ENCODE measurements at places on chromosomes 5 and 9. TPM values are rescaled to one million over a fixed set of nuclear protein-coding genes. Genes with fewer than 3 reads are reported as not detected.
A peak's percentile ranks its signal among the peaks of the same experiment; 100 is the strongest.

DNA sequence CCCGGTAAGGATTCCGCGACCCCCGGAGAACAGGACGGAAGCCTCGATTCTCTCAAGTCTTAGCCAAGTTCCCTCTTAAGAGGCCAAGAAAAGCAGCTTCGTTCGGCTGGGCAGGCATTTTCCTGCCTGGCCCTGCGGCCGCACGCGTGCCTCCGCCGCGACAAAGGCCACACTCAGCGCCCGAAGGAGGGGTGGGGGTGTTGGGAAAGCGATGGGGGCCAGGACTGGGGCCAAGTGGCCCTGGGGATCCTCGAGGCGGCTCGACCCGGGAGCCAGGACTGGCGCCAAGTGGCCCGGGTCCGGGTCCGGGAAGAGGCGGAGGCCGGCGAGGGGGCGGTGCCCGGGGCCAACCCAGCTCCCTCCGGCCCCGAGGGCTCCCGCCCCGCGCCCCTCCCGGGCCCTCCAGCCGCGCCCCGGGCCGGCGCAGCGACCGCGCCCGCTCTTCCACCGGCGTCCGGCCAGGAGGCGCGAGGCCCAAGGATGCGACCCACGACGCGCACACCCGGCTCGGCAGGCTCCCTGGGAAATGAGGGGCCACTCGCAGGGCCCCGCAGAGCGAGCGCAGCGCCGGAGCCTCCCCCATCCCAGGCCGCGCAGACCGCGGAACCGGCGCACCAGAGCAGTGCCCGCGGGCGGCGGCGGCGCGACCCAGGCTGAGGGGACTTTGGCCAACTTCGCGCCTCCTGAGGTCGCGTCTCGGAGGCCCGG lies 756 bp downstream of the VAV2 start:
- H3K4me3 ChIP-seq = peak overlapping the region; percentile 87
- no peaks in the 10 kb centered on the region for H3K27me3 ChIP-seq
- no peaks in the 10 kb centered on the region for H3K36me3 ChIP-seq

DNA sequence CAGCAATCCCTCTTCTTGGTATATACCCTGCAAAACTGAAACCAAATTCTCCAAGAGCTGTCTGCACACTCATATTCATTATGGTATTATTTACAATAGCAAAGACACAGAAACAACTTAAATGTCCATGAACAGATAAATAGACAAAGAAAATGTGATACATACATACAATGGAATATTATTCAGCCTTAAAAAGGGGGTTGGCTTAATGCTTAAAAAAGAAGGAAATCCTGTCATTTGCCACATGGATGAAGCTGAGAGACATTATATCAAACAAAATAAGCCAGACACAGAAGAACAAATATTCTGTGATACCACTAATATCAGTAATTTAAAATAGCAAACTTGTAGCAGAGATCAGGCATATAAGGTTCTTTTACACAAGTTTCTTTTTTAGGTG lies 46.5 kb upstream of the GAS1 start:
- H3K27ac ChIP-seq = no peak overlapping the region
- H3K27me3 ChIP-seq = no peaks in the 10 kb centered on the region
- DNase-seq = no peak
- peaks cover 6% of the 10 kb centered on the region for H3K4me1 ChIP-seq
- no peaks in the 10 kb centered on the region for H3K36me3 ChIP-seq

DNA sequence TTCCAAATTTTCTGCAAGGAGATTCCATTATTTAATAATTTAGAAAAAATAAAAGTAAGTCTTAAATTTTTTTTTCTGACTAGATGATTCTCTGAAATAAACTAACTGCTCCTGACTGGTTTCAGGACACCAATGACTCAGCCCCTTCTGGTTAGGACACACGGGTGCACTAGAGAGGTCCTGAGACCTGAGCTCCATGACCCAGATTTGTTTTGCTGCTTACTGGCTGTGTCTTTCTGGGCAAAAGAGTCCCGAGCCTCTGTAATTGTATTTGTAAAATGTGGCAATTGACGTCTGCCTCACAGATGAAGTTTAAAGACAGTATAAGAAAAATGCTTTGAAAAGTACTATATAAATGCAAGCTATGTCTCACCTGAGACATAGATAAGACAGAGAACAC lies 89.1 kb downstream of the SLC24A2 start:
- no peak for DNase-seq
- H3K4me3 ChIP-seq = no peak overlapping the region
- H3K36me3 ChIP-seq = no peaks in the 10 kb centered on the region
- no peak overlapping the region for H3K27ac ChIP-seq
- no peaks in the 10 kb centered on the region for H3K4me1 ChIP-seq

The ARHGEF37 gene
- 5.8 TPM for total RNA-seq

The REEP2 gene
- 30.2 TPM for total RNA-seq

The TAF1L gene
- total RNA-seq = not detected

Measured in chondrocyte (in vitro differentiated cells).